ENCODE measurements at places on chromosomes 7 and 10.

- DNase-seq: peak; percentile 75
Observed at GRCh38 chr7:7911369-7912123, 57.0 kb upstream of the GLCCI1 start.

- DNase-seq: peak; percentile 77
Observed at GRCh38 chr7:27164367-27165088, 809 bp downstream of the HOXA9 start.

GRCh38 chr10:96468845-96469244 is 44.9 kb downstream of the TLL2 start:
- DNase-seq: no peak

GRCh38 chr10:97827702-97828291 is 21.8 kb upstream of the GOLGA7B start:
- peak; percentile 61 for DNase-seq

GRCh38 chr10:61478621-61479312 is 25.6 kb upstream of the TMEM26 start:
- DNase-seq: no peak

DNA sequence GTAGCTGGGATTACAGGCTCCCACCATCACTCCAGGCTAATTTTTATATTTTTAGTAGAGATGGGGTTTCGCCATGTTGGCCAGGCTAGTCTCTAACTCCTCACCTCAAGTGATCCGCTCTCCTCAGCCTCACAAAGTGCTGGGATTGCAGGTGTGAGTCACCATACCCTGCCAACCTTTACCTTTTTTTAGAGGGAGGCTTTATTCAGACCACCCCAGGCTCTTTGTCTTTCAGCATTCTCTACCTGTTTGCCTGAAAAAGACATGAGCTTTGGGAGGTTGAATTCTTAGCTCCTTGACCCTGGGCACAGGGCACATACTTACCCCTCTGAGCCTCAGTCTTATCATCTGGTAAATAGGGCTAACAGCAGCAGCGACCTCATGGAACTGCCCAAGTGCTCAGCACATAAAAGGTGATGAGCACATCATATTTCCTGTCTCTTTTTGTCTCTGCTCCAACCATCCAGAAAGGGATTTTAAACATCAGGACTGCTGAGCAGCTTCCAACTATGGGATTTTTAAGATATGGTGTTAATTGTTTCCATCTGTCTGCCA is 17.0 kb downstream of the FRMPD2 start:
- no peak for DNase-seq

GRCh38 chr10:33631991-33632390 is 297.5 kb upstream of the NRP1 start:
- DNase-seq: peak; percentile 36

DNA sequence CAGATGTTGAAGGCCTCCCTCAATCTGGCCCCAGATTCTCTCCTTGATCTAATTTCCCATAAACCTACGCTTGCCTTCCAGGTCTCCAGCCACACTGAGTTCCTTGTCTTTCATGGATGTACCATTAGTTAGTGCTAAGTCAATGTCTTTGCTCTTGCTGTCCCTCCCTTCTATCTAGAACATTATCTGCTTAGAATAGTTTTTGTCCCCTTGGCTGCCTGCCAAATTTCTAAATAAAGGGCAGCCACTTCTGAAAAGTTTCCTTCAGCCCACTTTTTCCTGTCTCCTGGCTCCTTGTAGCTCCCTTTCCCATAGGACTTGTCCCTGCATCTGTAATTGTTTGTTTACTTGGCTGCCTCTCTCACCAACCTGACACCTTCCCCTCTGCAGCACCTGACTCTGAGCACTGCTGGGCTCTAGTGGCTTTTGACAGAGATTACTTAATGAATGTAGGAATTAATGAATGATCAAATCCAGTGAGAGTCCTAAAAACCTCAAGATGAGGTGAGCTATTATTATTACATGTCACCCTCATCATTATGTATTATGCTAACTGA is 58.3 kb downstream of the CXCL12 start:
- no peak for DNase-seq

- no peak for DNase-seq
Observed at GRCh38 chr10:5510281-5511072, 11.1 kb upstream of the CALML5 start.

GRCh38 chr7:5478568-5479430 is 55.2 kb upstream of the TNRC18 start:
- peak; percentile 50 for DNase-seq
